NCI-H2107 (cell line): ENCODE measurements at places on chromosomes 1 and 21.

DNA sequence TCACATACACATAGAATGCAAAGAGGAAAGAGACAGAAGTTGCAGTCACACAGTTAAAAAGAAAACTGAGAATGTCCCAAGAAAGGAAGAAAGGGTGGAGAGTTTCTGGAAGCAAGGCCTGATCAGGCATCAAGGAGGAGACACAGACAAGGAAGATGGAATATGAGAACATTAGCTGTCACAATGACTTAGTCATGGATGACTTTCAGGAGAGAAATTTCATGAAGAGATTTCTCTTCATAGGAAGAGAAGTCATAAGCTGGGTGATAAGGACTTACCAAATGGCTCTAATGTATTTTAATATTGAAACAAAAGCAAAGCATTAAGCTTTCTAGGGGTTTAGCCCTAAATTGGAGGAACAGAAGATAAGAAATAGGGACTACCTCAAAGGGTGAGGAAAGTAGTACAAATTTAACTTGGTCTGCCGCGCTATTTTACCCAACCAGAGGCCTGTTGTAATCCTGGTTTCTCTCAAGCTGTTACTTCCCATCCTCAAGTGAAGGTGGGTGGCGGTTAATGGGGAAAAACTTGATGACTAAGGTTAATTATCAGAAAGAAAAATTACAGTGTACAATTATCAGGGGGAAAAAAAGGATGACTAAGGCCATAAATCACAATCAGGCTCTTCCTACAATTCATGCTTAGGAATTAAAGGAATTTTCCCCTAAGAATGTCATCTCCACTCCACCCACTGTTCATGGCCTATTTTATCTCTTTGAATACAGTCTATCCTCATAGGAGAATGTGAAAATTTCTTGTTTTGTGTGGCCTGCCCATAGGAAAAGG, 93.9 kb upstream of the ADGRL2 start:
- no peak for DNase-seq

- DNase-seq: no peak
These were observed 4.8 kb downstream of the S1PR1 start for GRCh38 chr1:101241485-101242225.

DNA sequence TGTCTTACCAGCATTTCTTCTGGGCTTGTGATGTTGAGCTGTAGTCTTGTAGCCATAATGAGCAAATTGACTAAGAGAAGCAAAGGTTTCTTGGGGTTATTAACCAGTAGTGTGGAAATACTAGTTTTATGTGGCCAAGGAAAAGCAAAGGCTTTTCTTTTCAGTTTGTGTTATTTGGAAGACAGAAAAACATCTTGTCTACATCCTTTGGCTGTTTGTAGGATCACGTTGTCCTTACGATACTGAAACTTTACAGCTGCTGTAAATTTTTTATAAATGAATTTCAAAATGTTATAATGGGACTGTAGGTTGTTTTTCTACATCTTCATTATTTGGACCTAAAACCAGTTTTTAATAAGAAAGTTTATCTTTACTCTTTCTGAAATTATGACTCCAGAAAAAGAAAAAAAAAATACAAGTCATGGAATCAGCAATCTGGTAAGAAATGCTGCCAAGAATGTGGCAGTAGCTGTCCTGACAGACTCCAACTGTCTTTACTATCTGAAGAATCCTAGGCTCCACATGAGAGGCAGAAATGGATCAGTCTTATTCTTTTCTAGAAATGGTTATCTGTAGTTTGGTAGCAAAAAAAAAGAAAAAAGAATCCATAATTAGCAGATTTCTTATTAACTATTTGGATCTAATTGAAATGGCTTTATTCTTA, 41.6 kb upstream of the QSOX1 start:
- DNase-seq: no peak

- no peak for DNase-seq
These were observed 785.8 kb upstream of the ADGRL4 start for GRCh38 chr1:79792219-79792930.

- no peak for DNase-seq
These were observed 217.6 kb downstream of the LYPLAL1 start for GRCh38 chr1:219391297-219391696.

GRCh38 chr21:45888386-45889009, 93.1 kb upstream of the COL6A1 start:
- DNase-seq: no peak

DNA sequence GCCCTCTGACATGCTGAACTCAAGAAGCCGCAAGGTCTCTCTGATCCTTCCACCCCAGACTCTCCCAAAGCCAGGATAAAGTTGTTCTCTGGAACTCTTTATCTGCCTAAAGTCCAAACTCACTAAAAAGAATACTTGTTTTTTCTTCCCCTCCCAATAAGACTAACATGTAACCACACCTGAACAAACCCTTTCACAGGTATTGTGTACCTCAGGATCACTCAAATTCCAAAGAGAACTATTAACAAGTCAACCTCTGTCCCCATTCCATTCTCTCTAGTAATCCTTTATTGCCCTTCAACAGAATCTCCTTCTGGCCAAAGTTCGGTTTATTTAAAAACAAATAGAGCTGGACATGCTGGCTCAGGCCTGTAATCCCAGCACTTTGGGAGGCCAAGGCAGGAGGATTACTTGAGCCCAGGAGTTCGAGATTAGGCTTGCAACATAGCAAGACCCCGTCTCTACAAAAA, 4.1 kb upstream of the TOE1 start:
- no peak for DNase-seq
